ENCODE measurements at places on chromosomes 2 and 18.

- DNase-seq: no peak
Measured at GRCh38 chr18:331221-331821, 63.5 kb upstream of the THOC1 start.

GRCh38 chr18:79986726-79987125, 1.6 kb downstream of the TXNL4A start:
- DNase-seq: no peak

GRCh38 chr2:75604484-75604883, 42.1 kb upstream of the MRPL19 start:
- DNase-seq: no peak

- DNase-seq: no peak
Measured at GRCh38 chr2:129758784-129759471, 220.5 kb upstream of the RAB6C start.

GRCh38 chr18:6980363-6980762, 137.2 kb downstream of the LAMA1 start:
- no peak for DNase-seq

DNA sequence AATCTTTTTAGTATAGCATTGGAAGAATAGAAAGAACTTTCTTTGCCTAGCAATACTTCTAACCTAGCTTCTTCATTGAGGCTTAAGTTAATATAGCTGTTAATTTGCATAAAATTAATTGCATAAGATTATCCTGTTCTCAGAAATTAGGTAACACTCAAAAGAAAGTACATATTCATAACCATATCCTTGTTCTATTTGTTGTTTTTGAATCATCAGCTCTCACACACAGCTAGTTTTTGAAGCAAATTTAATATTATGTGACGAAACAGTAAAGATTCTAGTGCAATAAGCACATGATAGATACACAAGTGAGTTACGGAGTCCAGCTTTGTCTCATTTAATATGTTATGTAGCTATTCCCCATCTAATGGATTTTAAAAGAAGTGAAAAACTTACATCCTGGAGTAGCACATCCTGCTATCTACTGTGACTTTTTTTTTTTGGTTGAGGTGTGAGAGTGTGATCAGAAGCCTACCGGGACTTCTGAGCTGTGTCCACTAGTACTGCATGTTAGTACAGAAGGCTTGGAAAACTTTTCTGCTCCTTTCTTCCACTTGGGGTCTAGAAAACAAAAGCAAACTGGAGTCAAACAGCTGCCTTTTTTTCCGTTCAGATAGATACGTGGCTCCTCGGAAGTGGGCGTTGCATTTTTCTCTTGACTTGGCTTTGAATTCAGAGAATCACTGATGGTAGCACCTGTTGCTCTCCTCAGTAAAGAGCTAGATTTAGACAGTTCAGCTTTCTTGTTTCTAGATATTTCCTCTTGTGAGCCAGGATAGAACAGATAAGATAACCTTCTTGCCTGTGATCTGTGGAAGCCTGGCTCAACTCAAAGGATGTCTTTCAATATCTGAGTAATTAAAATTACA, 27.2 kb downstream of the KDM3A start:
- peak; percentile 32 for DNase-seq

GRCh38 chr18:24534737-24535136, 74.3 kb downstream of the HRH4 start:
- DNase-seq: no peak

GRCh38 chr2:32342801-32343200, 14.0 kb upstream of the BIRC6 start:
- no peak for DNase-seq

DNA sequence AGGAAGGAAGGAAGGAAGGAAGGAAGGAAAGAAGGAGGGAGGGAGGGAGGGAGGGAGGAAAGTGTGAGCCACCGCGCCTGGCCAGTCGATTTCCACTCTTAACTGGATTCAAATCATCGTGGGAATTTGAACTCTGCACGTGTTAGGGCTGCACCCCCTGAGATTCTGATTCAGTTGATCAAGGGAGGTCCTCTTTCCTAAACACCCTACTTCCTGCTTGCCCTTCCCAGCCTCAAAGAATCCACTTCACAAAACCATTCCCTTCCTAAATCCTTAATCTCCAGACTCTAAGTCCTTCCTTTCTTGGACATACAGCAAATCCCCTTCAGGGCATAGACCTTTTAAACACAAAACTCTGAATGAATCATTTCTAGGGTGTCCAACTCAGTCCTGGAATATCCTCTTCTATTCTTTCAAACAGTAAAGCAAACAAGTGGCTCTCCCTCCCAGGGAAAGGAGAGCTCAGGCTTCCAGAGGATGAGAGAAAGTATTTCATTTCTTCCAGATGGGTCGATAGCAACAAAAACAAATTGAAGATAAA, 68.2 kb upstream of the MBOAT2 start:
- DNase-seq: no peak

DNA sequence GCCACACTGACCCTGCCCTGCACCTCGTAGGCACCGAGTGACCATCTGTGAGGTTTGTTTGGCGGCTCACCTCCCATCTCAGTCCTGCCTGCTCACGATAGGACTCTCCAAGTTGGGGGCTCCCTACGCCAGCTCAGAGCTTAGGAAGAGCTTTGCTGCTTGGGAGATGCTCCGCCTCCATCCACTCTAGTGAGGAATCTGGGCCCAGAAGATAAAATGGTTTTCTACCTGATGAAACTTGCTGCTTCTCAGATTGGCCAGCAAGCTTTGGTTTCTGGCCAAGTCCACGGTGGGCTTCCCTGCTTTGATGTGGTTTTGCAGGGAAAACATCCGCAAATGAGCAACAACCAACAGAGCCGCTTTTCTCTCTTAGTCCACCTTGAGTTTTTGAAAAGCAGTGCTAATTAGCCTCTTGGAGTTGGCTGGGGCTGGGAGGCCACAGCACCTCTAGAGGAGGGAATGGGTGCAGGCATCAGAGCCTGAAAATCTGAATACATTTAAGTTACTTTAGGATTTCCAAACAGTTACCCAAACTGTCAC, 42.2 kb downstream of the THNSL2 start:
- DNase-seq: no peak

DNA sequence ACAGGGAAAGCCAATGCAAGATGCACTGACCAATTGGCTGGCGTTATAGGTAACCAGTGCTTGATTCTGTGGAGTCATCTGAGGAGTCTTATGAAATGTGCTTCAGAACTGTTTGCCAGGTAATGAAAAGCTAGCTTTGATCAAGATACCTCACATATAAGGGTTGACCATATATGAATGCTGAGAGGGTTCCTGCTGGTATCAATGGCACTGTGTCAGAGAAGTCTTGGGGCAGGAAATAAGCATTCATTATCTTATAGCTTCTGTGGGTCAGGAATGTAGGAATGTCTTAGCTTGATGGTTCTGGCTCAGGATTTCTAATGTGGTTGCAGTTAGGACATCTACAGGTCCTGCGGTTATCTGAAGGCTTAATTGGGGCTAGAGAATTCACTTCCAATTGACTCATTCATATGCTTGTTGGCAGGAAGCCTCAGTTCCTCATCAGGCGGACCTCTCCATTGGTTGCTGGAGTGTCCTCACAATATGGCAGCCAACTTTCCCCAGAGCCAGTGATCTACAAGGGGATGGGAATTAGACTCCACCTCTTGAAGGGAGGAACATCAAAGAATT, 22.1 kb upstream of the TCF7L1 start:
- no peak for DNase-seq

GRCh38 chr18:35376393-35376741, 770 bp downstream of the ZNF396 start:
- DNase-seq: peak; percentile 13

DNA sequence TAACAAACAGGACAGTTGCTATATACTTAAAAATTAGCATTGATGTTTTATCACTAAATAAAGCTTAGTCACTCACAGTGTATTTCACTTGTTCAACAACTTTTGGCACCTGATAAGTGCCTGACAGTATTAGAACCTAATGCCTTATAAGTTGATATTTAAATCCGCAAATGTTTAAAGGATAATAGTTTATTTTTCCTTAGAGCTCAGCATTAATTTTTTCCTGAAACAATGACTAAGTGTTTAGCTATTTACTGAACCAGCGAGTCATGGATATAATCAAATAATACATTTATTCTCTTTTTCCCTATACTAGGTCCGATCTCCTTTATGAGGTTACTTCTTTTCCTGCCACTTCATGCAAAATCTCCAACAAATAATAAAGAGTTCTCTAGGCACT, 146.0 kb upstream of the PGAP1 start:
- no peak for DNase-seq

- DNase-seq: no peak
Measured at GRCh38 chr2:70490381-70490780, 63.2 kb downstream of the TGFA start.

DNA sequence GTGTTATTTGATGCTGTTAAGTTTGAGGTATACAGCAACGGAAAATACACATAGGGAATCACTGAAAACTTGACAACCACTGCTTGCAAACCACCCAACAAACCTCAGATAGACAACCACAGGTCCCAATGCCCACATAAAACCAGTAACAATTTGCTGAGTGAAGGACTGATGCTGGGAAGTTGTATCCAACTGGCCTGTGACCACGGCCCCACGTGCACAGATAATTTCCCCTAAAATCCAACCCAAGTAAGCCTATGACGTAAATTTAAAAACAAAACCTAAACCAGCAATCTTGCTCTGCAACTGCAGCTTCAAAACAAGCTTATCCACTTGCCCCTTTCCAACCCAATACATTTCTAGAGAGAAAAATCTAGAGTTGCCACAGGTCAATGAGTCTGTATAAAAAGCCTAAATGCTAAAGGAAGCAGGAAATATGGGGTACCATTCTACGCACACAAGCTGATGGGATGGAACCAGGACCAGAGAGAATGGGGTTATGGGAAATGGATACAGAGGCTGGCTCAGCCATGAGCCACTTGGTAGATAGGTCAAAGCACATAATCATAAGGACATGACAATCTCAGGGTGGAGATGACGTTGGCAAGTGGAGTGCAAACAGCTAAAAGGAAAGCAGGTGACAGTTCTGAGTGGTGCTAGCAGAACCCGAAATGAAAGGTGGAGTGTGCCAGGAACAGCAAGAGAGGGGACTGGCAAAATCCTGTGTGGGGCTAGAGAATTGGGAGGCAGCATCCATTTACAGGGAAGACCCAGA, 27.8 kb upstream of the CREB1 start:
- DNase-seq: no peak

- no peak for DNase-seq
Measured at GRCh38 chr2:8628866-8629209, 53.0 kb upstream of the ID2 start.

DNA sequence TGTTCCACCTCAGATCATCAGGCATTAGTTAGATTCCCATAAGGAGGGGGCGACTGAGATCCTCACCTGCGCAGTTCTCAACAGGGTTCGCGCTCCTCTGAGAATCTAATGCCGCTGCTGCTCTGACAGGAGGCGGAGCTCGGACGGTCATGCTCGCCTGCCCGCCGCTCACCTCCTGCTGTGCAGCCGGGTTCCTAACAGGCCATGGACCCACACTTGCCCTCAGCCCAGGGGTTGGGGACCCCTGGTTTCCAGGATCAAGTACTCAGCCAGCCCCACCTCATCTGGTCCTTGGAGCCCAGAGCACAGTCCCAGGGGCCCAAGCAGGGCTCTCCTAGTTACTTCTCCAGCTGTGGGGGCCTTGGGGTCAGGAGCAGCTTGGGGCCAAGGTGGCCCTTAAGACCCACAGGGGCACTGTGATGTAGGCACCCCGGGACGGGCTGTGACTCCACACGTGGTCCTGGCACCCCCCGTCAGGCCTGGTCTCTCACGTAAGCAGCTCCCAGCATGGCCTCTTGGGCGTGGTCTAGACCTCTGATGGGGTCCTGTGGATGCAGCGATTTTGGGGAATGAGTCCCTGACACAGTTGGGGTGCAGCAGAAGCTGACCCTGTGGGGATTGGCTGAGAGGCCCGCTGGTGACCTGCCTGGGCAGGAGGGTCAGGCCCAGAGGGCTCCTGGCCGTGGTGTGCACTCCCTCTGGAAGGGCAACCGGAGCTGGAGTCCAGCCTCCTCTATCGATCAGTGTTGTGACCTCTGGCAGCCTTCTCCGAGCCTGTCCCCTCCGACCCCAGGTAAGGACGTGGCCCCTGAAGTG, 28.3 kb upstream of the OTOS start:
- DNase-seq: no peak

GRCh38 chr2:21607572-21607971, 483.8 kb downstream of the TDRD15 start:
- DNase-seq: no peak

DNA sequence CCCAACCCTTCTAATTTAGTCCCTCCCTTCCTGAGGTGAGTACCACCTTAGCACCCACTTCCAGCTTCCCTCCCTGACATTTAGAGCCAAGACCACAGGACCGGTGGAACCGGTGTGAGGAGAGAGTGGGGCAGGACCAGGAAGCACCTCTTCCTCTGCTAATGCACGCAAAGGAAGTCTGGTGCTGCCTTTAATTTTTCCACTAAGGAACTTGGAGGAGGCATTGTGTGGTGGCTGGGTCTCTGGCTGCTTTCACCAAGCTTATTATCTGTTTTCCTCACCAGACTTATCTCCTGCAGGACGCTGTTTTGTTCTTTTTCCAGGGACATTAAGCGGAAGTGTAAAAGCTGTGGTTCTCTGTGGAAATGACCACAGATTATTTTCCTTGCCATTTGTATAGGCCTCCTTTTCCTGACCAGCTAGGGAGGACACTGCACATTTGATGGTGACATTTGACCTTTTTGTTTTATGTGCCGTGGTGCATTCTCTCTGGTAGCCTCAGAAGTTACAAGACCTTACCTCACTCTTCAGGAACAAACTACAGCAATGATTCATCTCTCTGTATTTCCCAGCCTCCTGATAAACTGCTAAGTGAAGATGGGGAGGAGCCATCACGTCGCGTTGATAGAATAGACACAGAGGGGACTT, 39.8 kb upstream of the SPTBN1 start:
- DNase-seq: no peak

GRCh38 chr2:97702731-97703470, 10.5 kb upstream of the ZAP70 start:
- DNase-seq: no peak

DNA sequence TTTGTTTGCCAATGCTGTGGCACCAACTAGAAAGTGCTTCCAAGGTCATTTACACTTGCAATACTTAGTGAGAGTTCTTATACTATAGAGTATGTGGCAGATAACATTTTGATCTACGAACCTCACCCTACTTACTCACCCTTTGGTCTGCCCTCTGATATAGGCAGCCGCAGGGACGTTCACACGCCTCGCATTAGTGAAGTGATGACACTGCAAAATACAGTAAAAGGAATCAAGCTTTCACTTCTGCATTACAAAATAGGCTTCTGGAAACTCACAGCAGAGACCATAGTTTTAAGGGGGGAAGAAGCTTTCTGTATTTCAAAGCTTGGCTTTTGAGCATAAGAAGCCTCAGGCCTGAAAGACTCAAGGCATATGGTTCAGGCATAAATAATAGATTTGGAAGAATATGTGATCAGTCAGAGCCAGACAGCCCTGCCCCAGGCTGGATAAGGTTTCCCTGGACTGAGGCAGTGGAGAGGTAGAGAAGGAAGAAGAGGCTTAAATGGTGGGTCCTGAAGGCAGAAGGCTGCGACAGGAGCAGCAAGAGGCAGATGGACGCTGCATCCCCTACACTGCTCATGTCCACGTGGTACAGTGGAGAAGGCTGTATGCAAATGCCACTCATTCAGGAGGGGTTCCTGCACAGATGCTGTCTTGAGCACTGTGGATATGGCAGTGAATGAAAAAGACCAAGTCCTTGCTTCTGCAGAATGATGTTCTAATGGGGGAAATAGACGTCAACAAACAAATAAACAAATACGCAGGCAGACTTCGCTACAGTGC, 63.1 kb downstream of the FECH start:
- DNase-seq: no peak

- no peak for DNase-seq
Measured at GRCh38 chr2:40100676-40101075, 321.6 kb upstream of the THUMPD2 start.

GRCh38 chr18:8669571-8669970, 35.8 kb upstream of the MTCL1 start:
- no peak for DNase-seq

- no peak for DNase-seq
Measured at GRCh38 chr2:100321866-100322820, at the start of gene LONRF2. LONRF2 (minus strand) TSS chr2:100322501; CDS start chr2:100322093, 408 bp downstream.

Data from activated naive CD4-positive, alpha-beta T cell treated with Interleukin-2 at 50 U/mL for 16 hours (primary cell).